ENCODE measurements at places on chromosomes 16 and 17.

DNA sequence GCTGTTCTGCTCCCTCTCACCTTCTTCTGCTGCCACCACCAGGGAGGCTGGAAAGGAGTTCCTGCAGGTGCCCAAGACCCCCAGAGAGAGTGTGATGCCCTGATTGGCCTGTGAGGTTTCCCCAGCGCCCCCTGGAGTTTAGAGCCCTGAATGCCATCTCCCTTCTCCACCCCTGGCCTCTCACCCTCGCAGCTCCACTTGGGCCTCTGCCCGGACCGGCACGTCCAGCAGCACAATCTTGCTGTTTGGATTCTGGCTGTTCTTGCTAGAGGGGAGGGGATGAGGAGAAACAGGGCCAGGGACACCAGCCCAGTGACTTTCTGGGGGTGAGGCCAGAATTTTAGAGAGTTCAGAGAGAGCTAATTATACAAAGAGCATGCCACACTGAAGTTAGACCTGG, 12.5 kb upstream of the FAM171A2 start:
- DNase-seq: no peak

DNA sequence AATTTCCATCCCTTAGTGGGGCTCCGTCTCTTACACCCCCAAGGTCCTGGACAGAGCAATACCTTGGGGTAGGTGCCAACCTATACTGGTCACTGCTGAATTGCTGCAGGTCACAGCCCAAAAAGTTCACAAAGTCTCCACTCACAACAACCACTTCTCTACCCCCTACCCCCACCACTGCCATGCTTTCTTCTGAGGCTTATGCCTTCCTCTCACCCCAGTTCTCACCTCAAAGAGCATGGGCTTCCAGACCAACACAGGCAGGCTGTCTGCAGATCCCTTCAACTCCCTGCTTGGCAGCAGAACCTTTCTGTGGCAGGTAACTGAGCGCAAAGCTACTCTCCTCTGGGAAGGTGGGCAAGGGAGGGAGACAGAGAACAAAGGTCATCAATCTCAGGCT, 35.5 kb downstream of the C16orf78 start:
- DNase-seq: no peak

DNA sequence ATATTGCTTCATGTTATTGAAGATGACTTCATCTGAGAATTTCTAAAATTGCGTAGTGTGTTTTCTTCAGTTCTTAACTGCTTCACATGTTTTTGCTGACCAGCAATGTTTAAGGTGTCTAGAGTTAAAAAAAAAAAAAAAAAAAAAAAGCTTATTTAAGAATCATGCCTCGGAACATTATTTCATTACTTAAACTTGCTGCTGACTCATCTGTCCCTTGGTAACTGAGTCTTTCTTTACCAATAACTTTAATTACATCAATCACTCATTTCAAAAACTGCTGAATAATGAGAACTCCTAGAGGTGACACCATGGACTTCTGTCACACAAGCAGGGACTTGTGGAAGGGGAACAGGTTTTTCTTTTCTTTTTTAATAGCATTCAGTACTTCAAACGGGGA, 16.2 kb downstream of the IRX5 start:
- no peak for DNase-seq

DNA sequence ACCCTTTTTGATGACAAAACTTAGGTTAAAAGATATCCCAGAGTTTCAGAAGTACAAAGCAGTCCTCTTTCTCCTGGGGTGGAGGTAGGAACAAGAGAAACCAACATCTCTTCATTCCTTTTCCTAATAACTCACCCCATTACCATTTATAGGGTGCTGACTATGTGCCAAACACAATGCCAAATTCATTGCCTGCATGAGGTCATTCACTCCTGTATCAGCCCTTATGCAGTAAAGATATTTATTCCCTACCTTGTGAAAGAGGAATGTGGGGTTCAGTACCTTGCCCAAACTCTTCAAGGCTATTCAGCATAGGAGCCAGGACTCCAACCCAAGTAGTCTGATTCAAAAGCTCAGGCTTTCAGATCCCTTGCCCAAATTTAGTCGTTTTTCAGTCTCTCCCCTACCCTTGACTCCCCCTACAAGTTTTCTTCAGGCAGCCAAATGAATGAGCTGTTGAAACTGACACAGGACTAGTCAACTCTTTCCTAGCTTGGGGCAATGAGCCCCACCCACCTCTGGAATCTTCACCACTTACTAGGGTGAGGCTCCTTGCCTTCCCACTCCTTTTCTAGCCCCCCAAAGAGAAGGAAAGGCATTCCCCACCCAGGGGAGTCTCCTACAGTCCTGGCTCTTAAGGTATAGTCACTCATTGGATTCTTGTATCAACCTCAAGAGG, 5.9 kb downstream of the KRT14 start:
- no peak for DNase-seq

DNA sequence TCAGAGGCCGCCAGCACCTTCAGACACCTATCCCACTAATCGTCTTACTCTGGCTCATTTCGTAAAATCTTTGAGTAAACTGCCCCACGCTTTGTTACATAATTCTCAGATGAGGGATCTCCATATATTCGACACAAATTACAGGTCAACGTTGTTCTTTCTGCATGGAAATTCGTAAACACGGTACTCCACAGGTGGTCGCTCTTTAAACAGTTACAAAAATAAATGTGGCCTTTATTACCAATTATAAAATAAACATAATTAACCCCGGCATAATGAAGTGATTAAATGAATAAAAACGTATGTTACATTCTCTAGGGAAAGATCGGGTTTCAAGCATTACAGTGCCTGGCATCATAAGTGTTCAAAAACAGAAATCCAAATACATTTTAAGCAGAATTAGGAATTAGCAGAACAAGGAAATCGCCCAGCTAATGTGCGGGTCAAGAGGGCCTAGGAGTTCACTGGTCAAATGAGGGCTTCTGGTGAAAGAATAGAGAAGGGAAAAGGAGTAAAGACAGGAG, 943 bp upstream of the PIP4K2B start:
- no peak for DNase-seq

DNA sequence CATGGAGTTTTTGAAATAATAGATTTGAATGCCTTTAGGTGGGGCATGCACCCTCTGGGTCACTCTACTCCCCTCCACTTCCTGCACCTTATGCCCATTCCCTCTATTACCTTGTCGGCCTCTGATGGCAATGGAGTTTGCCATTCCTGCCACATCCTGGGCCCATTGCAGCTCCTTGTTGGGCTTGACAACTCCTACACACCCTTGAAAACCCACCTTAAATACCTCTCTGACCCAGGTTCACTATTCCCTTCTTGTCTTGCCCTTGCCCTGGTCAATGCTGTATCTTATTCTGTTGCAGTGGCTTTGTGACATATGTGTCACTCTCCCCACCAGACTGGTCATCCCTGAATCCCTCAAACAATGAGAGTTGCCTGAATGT, 2.4 kb downstream of the CCR7 start:
- no peak for DNase-seq

GRCh38 chr17:71142333-71142732, 973.0 kb downstream of the KCNJ2 start:
- DNase-seq: no peak

DNA sequence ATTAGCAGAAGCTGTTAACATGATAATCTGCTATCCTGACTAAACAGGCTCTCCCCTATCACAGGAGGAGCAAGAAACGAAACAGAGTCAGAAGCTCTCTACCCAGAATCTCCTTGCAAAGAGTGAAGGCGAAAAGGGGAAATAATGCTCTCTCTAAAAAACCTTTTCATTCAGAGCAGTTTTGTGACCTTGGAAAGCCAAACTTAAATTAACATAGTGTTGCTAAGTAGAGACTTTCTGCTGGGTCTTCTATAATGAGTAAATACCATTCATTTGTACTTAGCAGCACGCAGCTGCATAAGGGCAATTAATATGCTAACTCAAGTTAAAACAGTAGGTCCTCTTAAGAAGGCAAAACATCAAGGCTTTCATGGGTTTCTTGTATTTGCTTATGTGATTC, 101.7 kb upstream of the GPR139 start:
- DNase-seq: no peak

GRCh38 chr17:57234739-57235092, 21.6 kb upstream of the MSI2 start:
- no peak for DNase-seq

- no peak for DNase-seq
These were observed 45.5 kb upstream of the SDK2 start for GRCh38 chr17:73689596-73690275.

DNA sequence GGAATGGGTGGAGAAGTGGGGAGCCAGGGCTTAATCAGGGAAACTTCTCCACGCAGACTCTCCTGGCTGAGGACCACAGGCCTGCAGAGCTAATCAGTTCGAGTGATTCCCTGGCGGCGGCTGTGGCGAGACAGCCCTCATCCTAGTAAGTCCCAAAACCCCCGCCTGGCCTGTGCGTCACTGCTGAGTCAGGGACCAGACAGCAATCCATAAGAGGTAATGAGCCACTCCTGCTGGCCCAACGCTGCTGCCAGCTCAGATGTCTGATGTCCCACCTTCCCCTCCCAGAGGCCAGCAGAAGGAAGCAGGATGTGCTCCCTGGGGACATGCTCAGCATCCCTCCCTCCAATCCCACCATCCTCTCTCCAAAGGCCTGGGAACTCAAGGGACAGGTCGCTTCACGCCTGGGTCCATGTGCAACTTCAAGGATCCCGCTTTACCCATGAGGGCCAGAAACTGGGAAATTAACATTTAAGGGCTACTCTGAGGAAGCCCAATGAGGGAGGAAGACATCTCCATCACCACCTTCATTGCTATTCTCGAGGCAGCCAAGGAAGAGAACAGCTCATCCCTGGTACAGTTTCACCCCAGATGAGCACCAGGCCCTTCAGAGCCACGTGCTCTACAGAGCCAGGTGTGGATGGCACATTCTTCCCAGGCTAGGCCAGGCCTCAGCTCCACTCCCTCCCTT, 7.9 kb downstream of the ACLY start:
- peak; percentile 94 for DNase-seq

- no peak for DNase-seq
These were observed 3.0 kb upstream of the NUP93 start for GRCh38 chr16:56726926-56727325.

- DNase-seq: peak; percentile 26
These were observed 901.6 kb upstream of the GOT2 start for GRCh38 chr16:59635674-59636073.

- DNase-seq: no peak
These were observed 83.2 kb downstream of the NDEL1 start for GRCh38 chr17:8518850-8519249.

- no peak for DNase-seq
These were observed 52.7 kb upstream of the ZNF469 start for GRCh38 chr16:88329726-88330700.

DNA sequence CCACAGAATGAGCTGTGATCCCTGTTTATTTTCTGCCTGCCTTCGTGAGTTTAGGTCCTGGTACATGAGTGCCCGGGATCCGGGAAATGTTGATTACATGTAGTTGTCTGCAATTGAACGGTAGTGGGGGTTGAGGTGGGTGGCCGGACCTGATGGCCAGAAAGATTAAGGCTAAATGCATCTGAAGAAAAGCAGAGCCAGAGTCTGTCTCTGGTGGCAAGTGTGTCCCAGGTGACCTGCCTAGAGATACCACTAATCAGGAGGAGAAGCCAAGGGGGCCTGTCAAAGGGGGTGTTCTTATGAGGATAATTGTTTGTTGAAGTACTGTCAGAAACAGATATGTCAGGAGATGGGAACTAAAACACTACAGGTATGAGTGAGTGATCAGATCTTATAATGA, 154.0 kb upstream of the ASIC2 start:
- no peak for DNase-seq

DNA sequence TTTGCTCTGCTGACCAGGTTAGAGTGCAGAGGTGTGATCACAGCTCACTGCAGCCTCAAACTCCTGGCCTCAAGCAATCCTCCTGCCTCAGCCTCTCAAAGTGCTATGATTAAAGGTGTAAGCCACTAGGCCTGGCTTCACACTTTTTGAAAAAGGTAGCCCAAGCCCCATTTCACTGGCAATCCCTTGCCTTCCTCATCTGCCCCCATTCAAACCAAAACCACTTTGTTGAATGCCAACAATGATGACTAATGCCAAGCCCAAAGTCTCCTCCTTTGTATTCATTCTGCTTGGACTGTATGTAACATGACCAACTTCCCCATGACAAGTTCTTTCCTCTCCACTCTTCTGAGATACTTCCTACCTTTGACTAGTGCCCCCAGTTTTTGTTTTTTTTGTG, 33.1 kb downstream of the N4BP1 start:
- no peak for DNase-seq

DNA sequence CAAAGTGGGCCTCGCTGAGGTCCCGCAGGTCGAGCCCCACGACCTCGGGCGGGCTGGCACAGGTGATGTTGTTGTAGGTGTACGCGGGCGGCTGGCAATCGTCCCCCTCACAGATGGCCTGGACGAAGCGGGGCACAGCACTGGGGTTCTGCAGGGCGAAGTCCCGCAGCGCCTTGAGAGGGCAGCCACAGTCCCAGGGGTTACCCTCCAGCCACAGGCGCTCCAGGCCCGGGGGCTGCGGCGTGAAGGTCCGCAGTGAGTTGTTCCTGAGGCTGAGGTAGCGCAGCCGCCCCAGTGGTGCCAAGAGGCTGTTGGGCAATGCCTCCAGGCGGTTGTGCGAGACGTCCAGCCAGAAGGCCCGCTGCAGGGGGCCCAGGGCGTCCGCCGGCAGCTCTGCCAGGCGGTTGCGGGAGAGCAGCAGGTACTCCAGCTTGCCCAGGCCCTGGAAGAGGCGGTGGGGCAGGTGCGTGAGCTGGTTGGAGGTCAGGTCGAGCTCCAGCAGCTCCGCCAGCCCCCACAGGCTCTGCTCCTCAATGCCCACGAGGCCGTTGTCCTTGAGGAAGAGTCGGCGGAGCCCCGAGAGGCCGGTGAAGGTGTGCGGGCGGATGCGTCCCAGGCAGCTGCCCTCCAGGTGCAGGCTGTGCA, 2.8 kb downstream of the IGFALS start:
- no peak for DNase-seq

DNA sequence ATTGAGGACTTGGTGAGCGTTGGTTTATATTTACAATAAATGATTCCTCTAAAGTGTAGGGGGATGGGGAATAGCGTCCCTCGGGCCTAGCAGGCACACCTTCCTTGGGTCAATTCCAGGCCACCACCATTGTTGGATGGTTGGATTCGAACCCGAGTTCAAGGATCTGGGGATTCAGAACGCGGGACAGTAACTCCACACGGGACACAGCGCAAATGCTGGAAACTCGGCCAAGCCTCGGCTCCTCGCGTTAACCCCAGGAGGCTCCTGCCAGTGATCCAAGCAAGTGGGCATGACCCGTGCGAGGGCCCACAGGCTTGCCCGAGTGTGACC, 613 bp downstream of the B9D1 start:
- no peak for DNase-seq

GRCh38 chr16:11627822-11628457, 40.3 kb upstream of the SNN start:
- DNase-seq: no peak

- DNase-seq: no peak
These were observed 116.5 kb downstream of the ZNF423 start for GRCh38 chr16:49739381-49739780.

Measured in skeletal muscle cell (primary cell).